ENCODE measurements at places on chromosomes 11 and 22.

DNA sequence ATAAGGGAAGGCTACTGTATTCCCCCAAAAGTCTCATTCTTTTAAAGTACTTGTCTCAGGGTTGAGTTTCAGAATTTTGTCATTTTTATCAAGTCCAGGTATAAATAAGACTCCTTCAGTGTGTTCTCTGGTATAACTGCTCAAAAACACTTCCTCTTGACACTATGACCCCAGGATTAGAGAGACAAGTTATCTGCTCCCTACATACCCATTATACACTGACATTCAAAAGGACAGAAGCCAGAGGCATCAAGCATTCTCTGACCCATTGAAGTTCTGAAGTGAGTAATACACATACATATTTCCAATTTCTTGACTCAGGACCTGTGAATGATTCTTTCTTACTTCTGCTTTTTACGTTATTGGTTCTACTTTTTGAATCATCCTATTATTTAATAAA, 447.8 kb upstream of the CNTN5 start:
- no peak for DNase-seq

GRCh38 chr11:84675396-84676025, 951.6 kb downstream of the DLG2 start:
- no peak for DNase-seq

DNA sequence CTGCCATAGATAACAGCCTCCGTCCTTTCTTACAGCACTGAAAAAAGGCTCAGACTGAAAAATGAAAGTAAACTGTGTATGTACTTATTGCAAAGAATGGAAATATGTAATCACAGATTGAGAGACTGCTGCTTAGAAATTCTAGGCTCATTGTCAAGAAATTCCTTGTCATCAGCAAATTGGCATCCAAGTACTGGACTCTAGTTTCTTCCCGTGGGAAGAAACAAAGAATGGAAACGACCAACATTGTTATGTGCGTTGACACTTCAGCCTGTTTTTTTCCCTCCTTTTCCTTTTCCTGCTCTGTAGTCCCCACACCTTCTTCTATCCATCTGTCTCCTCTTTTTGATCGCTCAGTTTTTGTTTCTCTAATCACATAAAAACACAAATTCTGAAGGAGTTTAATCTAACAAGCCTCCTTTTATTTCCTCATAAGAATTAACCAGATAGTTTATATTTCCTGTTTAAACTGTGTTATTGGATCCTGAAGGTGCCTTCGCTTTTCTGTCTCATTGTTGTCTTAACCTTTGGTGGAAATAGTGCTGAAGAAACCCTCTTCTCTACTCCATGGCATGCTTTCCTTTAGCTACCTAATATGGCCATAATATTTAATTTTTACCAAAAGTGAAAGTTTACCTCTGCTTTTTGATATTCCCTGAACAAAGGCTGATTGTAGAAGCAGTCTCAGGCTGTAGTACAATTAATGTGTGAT, 20.0 kb upstream of the CASP12 start:
- DNase-seq = no peak

- no peak for DNase-seq
These were observed 5.7 kb downstream of the TMPRSS6 start for GRCh38 chr22:37103656-37104452.

DNA sequence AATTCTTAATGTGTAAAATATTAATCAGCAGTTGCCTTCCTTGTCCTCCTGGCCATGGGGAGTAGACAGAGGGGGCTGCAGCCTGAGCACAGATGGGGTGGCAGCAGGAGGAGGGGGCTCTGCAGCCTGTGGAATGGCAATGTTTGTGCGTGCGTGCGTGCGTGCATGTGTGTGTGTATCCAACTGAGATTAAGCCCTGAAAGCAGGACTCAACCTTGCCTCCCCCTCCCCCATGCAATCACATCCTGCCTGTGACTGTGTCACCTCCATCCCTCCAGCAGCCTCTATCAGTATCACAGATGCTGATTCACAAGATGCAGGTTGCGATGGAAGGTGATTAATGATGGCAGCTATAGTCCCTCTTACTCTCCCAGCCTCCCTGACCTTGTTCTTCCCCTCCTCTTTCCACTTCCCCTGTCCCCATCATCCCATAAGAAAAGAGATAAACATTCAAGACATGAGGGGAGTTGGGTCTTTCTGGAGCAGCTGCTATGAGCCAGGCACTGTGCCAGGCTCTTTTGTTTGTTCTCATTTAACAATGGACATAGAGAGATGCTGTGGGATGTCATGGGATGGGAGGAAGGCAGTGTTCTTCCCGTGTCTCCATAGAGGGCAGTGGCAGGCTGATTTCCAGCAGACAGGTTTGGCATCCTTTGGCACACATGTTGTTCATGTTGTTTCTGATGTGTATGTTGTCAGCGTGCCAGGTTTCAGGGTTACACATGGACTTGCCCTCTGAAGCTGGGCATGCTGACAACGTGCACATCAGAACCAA, 43.8 kb upstream of the NECTIN1 start:
- no peak for DNase-seq

DNA sequence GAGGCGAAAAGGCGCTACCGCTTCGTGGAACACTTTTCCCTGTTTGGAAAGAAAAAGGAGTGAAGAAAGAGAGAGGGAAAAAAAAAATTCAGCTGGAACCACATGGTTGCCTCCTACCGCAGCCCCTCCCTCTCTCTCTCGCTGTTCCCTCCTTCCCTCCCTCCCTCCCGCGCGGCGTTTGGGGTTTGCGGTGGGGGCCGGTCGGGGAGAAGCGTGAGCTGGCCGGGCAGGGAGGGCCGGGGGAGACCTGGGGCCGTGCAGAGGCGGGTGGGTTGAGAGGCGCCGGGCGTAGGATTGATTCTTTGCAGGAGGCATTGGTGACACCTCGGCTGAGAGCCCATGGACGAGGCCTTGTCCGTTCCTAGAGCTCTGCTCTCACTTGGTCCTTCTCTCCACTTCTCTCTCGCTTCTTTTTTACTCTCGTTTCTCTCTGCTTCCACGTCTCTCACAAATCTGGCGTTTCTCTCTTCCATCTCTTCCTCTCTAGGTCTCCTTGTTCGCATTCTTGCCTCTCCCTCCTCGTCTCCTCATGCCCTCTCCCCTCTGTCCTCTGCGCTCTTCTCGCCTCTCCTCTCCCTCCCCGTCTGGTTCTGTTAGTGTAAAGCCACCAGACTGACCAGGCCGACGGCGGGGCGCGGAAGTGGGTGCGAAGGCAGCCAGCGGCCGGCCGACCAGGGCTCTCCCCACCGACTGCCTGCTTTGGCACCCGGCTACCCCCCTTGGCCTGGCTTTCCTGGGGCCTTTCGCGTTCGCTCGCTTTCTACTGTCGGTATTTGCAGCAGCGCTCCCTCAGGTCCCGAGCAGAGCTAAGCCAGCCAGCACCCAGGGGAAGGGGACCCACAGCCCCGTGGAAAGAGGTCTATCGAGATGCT, at the start of gene CLMP:
Gene CLMP, minus strand, starts transcription at position 61 of the 872 bp plus-strand sequence. CDS start 308 bp downstream, outside the sequence.
- no peak for DNase-seq

- DNase-seq = no peak
These were observed 6.8 kb upstream of the CTR9 start for GRCh38 chr11:10744206-10744605.

Data from activated naive CD4-positive, alpha-beta T cell treated with anti-CD3 and anti-CD28 coated beads, Interleukin-2, amount 50 U/mL, for 16 hours (primary cell).